ENCODE measurements at places on chromosomes 4 and X.

GRCh38 chr4:74805601-74806000 lies 11.3 kb upstream of the BTC start:
- no peak for DNase-seq

DNA sequence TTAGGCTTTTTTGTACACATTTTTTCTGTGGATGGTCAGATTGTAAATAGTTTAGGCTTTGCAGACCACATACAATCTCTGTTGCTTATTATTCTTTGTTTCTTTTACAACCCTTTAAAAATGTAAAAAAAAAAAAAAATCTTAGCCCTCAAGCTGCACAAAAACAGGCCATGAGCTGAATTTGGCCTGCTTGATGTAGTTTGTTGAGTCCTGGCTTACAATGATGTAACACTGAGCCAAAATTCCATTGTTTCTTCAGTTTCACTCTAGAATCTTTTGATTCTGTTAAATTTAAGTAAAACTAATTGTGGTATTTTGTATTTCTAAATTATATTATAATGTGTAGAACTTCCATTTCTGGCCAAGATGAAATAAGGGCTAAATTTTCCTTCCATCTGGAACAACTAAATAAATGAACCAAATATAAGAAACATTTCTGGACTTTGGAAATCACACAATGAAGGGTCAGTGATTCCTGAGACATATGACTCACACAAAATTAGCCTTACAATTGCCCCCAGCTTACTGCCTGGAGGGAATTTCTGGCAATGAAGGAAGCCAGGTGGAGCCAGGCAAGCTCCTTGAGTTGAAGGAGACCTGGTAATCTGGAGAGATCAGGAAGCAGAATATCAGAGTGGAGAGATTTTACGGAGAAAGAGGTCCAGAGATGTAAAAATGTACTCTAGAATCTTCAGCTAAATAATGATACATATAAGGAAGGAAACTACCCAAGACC lies 29.8 kb downstream of the IQCM start:
- DNase-seq, result no peak

- no peak for DNase-seq
Observed at GRCh38 chr4:168550064-168550766, 53.4 kb downstream of the PALLD start.

GRCh38 chrX:20412871-20413486 lies 146.3 kb upstream of the RPS6KA3 start:
- DNase-seq, result peak; percentile 15
